SJCRH30 (cell line): ENCODE measurements at places on chromosomes 3 and 15.

DNA sequence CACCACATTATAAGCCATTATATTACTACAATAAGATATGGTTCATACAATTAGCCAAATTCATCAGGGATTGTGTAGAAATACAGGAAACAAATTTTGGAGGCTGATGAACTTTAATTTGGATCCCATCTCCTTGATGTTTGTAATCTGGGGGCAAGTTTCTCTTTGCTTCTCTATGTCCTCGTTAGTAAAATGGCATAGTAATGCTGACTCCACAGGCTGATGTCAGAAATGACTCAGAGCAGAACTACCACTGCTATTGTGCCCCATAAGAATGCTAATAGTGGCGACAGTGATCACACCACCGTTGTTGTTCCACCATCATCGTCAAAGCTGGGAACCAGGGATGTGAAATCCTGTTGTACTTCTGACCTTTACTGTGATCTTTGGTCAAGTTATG, 722.3 kb upstream of the LMCD1 start:
- DNase-seq, result no peak

GRCh38 chr3:94423578-94423977, 360.7 kb downstream of the NSUN3 start:
- no peak for DNase-seq

GRCh38 chr3:14487086-14487485, 53.1 kb downstream of the GRIP2 start:
- DNase-seq, result no peak

DNA sequence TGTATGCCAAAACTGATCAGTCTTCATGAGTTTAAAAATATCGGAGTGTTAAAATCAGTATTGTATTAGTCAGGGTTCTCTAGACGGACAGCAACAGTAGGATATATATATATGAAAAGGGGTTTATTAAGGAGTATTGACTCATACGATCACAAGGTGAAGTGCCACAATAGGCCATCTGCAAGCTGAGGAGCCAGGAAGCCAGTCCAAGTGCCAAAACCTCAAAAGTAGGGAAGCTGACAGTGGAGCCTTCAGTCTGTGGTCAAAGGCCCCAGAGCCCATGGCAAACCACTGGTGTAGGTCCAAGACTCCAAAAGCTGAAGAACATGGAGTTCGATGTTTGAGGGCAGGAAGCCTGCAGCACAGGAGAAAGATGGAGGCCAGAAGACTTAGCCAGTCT, 391.0 kb upstream of the CADM2 start:
- DNase-seq, result no peak

- no peak for DNase-seq
These were observed 109.1 kb downstream of the BDH1 start for GRCh38 chr3:197446700-197447056.

DNA sequence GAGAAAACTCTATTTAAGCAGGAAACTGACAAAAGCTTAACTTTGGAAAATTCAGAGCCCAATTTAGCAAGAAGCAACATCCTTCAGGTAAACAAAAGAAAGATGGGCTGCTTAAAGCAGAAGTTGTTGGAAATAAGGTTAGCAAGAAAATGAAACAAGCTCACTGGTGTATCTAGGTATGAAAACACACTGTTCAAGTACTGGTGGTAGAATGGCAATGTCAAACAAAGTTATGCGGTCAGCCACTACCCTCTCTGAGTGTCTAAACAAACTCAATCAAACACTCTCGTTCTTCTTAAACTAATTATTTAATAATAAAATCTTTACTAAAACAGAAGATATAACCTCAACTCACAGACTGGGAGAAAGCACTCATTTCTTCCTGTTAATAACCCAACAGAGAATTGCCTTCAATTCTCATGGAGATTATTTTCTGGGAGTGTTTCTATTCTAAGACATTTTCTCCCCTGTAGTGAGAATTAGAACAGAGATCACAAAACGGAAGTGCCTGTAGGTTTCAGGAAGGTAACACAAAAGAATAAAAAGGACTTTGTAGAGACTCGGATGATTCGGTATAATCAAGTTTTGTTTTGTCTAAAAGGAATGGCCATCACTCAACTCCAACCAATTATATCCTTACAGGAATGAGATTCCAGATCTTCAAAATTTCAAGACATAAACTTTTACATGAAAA, 28.9 kb downstream of the PRICKLE2 start:
- DNase-seq, result no peak

DNA sequence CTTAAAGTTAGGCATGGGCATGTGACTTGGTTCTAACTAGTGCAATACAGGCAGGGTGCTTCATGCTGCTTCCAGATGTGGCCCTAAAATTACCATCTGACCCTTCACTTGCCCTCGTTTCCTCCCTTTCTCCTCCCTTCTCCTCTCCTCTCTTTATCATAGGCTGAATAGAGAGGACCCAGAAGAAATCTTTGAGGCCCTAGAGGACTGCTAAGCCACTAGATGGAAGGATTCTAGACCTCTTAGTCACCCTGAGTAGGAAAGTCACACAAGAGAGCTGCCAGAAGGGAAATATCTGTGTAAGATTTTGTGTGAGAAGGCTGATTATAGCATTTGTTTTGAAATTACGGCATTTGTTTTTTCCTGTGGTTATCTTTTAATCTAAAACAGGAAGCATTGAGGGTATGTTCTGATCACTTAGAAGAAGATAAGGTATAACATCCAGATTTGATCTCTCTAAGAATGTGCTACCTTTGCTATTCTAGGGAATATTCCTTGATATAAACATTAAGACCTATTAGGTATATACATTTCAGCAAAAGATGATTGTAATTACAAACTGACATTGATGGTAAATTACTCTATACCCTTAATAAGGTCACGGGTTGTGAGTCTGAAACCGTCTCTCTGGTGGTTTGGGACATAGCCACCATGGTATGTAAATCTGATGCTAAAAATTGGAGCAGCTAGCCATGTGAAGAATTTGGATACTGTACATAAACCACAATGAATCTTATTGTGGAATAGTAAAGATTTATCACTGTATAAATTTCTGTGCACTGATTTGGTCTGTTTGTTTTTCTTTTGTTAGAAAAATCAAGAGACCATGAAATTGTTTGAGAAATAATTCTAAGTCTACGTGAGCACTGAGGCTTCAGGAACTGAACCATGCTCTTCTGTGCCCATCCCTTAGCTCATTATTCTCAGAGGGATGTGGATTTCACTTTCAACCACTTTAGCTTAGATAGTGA, 84.1 kb downstream of the TP63 start:
- DNase-seq, result no peak

- no peak for DNase-seq
These were observed 9.6 kb upstream of the EHHADH start for GRCh38 chr3:185263423-185263822.

DNA sequence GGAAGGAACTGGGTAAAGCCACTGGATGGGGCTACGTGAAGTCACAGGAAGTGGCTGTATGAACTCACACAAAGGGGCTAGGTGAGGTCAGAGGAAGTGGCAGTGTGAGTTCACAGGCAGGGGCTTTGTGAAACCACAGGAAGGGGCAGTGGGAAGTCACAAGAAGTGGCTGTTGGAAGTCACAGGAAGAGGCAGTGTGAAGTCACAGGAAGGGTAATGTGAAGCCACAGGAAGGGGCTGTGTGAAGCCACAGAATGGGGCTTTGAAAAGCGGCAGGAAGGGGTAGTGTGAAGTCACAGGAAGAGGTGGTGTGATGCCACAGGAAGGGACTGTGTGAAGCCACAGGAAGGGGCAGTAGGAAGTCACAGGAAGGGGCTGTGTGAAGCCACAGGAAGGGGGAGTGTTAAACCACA, 34.6 kb downstream of the GASK1A start:
- no peak for DNase-seq

DNA sequence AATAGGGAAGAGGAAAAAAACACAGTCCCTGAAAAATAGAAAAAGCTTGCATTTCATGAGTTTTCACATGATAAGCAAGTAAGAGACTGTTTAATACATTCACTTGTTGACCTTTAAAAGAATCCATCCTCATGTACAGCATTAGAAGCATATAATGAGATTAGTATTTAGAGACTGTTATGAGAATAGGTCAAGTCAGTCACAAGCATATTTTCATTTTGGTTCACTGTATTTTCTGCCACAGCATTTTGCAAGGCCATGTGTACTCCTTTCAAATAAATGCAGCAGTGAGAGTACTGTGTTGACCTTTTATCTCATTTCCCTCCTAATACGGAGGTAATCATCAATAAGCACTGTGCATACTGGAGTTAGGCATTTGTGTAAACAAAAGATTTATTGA, 162.2 kb upstream of the SETMAR start:
- DNase-seq, result no peak

- no peak for DNase-seq
These were observed 15.0 kb upstream of the JMJD7 start for GRCh38 chr15:41812820-41813375.

- no peak for DNase-seq
These were observed 120.6 kb downstream of the TNIK start for GRCh38 chr3:171339598-171339997.

GRCh38 chr3:180762866-180763265, 83.6 kb upstream of the CCDC39 start:
- no peak for DNase-seq

- no peak for DNase-seq
These were observed 1.3 kb downstream of the SACM1L start for GRCh38 chr3:45690336-45691035.

DNA sequence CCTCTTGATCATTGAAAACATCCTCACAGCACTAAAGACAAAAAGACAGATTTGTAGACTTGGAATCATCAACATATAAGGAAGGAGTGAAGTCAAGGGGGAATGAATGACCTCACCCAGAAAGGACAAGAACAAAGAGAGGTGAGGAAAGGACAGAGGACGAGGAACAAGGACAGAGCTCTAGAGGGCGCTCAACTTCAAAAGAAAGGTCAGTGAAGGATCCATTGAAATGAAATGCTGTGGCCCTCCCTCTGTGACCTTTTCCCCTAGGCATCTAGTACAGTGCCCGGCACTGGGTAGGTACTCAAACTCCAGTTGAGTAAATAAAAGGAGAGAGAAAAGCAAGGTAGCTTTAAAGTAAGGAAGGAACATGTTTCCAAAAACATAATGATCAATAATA, 2.6 kb downstream of the ATP8B4 start:
- DNase-seq, result peak; percentile 6

- DNase-seq, result no peak
These were observed 32.2 kb downstream of the HGD start for GRCh38 chr3:120649830-120650233.

DNA sequence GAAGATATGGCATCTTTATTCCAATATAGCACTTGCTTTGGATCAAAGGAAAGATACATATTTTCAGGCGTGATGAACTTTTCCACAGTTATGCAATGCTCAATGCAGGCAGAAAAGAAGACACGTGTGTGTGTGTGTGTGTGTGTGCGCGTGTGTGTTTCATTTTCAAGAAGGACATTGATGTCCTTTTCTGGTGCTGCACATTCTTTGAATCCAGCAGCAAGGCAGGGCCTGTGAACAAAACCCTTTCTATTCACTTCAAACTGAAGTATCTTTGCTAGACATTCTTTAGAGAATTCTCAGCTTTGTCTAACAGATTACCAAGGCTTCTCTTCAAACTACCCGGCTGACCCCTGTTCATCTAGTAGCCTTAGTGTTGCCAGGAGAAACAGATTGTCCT, 124.6 kb downstream of the CD47 start:
- DNase-seq, result no peak
